Right atrium auricular region (tissue), 2 donors: ENCODE measurements at places on chromosomes 7 and 10. TPM values are rescaled to one million over a fixed set of nuclear protein-coding genes. Genes with fewer than 3 reads are reported as not detected.

Gene ZNF736
- 1.7 TPM for total RNA-seq

Gene SPDYE2
- total RNA-seq: 0.16 TPM

Gene FAS
- total RNA-seq: 12.2 TPM

Gene PAX4
- not detected for total RNA-seq

Gene WDFY4
- 0.70 TPM for total RNA-seq

Gene IRF5
- 4.4 TPM for total RNA-seq

DNA sequence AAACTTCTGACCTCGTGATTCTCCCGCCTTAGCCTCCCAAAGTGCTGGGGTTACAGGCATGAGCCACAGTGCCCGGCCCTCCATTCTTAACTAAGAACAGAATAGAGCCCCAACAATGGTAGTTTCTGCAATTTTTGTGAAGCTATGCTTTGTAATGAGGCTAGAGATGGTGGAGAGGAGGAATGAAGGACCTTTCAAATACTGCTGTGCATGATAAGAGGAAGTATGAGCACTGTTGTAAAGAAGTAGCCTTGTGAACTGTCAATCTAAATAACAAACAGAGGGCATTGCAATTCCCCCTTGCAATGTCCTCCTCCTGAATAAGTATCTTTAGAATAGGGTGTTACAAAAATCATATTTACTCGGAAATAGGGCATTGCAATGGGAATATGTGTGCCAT lies 70.2 kb downstream of the EVX1 start:
- DNase-seq: no peak
- H3K4me1 ChIP-seq: no peaks in the 10 kb centered on the region
- H3K27me3 ChIP-seq: no peaks in the 10 kb centered on the region
- H3K4me3 ChIP-seq: no peak overlapping the region

DNA sequence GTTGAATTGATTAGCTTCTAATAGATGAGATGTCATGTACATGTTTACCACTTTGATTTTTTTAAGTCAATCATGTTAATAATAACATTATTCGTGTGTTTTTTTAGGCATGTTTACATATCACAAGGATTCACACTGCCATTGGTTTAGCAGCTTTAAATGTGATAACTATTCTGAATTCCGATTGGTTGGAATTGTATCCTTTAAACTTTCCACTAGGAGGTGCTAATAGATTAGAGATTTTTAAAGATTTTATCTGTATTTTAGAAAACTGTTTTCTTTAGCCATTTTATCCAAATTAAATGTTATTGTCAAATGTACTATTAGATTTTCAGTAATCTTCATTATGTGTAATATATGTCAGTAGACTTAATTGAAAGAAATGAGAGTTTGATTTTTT lies 83.2 kb downstream of the HECTD2 start:
- no peak for DNase-seq
- H3K4me3 ChIP-seq: no peak overlapping the region
- no peaks in the 10 kb centered on the region for H3K4me1 ChIP-seq
- H3K27ac ChIP-seq: no peak overlapping the region

GRCh38 chr7:14950013-14950412 lies 47.5 kb upstream of the DGKB start:
- no peak overlapping the region for H3K27ac ChIP-seq
- H3K4me3 ChIP-seq: no peak overlapping the region
- no peaks in the 10 kb centered on the region for H3K27me3 ChIP-seq
- no peak for DNase-seq
- no peaks in the 10 kb centered on the region for H3K4me1 ChIP-seq
